ENCODE measurements at places on chromosomes 5 and 9.

GRCh38 chr9:102985162-102985895, 9.8 kb upstream of the CYLC2 start:
- DNase-seq = no peak

- DNase-seq = no peak
These were observed 171.2 kb downstream of the TSSK1B start for GRCh38 chr5:113263545-113263944.

DNA sequence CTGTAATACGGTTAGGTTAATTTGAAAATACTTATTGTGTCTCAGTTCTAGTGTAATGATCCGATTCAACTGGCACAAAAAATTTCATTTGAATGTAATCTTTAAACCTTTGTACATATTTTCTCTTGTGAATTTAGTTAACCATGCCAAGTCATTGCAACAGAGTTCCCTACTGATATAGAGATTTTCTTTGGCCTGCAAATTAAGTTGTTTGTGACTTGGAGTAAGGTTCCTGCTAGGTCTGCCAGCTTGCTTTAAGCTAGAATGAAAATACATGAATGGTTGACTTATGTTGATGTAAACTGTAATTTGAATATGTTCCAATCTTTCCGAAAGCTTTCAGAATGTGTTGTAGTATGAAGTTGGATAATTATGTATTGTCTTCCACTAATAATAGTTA, 1004.1 kb upstream of the EDIL3 start:
- DNase-seq = no peak

- DNase-seq = no peak
These were observed 1310.8 kb upstream of the WWC1 start for GRCh38 chr5:166980666-166981065.

DNA sequence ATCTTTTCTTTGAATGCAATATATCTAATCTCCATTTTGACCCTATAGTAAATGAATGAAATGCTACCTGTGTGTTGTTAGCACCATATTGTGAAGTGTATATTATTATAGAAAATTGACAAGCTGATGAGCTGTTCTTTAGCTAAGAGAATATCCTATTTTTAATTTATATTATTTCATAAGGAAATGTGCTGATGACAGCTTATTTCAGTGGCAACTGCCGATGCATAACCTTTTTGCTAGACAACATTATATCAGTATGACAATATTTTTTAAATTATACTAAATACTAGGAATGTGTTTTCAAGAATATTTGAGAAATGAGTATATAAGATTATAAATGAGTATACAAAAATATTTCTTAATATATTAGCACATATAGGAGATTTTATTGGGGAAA, 573.1 kb downstream of the ZNF608 start:
- no peak for DNase-seq

DNA sequence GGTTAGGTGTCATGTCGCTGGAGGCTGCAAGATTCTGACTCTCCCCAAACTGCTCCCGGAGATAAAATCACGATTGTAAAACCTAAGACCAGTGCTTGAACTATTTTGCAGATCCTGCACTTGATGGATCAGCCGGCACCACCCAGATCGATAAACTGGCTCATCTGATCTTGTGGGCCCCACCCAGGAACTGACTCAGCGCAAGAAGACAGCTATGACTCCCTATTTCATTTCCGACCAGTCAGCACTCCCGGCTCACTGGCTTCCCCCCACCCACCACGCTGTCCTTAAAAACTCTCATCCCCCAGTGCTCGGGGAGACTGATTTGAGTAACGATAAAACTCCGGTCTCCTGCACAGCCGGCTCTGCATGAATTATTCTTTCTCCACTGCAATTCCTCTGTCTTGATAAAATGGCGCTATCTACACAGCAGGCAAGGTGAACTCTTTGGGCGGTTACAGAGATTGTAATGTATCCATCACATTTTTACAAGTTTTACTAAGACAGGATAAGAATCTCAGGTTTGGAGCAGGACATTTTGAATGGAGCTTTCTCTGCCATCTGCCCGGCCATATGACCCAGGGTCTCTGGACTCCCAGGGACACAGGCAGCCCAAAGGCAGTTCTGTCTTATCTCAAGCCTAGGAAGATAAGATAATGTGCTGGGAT, 10.6 kb upstream of the PPP1R26 start:
- no peak for DNase-seq

DNA sequence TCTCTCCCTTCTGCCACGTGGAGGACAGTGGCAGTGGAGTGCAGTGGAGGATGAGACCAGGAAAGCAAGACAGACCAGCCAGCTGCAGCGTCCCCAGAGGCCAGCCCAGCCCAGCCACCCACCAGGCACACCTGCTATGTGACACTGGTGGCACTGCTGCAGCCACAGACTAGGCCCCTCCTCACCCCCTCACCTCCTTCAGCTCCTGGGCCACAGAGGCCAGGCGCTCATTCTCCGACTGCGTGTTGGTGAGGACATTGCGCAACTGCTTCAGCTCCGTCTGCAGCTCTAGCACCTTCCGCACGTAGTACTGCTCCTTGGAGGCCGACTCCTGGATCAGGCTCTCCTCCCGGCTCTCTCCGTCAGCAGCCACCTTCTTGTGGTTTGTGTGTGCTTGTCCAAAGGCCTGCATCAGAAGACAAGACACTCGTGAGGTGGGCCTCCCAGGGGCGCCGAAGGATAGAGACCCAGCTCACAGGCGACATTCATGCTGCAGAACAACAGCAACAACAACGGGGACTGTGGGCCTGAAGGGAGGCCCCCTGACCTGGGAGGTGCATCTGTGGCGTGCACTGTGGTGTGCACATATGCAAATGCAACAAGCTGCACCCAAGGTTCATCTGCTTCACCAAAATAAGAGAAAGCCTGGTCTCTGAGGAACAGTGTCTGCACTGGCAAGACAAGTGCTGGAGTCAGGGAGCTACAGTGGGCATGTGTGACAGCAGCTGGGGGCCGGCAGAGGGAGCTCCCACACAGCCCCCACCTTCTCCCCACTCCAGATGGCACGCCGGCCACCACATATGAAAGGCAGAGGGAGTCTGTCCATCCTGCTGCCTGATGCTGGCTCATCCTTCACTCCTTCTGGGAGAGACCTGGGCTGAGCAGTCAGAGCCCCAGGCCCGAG, 35.5 kb downstream of the BICD2 start:
- DNase-seq = no peak

DNA sequence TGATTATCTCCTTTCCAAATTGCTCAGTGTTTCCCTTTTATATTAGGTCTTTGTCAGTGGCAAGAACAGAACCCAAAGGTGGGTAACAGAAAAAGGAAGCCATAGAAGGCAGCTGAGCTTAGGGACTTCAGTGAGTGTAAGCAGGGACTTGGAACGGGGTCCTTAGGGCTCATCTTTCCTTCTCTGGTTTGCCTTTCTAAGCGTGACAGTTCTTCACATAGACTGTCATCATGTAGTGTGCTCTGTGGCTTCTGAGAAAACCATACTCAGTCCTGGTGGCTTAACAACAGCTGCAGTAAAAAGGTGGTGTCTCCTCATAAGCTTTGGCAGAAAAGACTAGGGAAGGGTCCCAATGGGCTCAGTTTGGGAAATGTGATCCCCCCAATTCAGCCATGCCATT, 108.8 kb downstream of the SLC12A2 start:
- DNase-seq = no peak

DNA sequence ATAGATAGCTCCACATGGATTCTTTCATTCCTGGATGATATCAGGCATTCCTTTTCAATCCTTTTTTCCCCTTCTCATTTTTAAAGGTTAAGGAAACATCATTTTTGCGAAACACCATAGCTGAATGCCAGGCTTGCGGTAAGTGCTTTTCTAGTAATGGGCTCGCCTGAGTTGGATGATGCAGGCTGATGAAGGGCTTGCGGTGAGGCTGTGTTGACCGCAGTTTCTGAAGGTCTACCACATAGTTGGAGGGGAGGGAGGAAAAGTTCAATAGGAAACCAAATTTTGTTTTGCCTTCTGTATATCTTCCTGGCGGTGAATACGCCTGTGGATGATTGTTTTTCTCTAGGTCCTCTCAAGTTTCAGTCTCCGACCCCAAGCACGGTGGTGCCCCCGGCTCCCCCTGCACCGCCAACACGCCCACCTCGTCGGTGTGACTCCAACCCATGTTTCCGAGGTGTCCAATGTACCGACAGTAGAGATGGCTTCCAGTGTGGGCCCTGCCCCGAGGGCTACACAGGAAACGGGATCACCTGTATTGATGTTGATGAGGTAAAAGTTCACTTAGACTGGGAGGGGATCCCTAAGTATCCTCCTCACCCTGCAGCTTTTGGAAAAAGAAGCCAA, 24.3 kb downstream of the THBS4 start:
- DNase-seq = no peak

DNA sequence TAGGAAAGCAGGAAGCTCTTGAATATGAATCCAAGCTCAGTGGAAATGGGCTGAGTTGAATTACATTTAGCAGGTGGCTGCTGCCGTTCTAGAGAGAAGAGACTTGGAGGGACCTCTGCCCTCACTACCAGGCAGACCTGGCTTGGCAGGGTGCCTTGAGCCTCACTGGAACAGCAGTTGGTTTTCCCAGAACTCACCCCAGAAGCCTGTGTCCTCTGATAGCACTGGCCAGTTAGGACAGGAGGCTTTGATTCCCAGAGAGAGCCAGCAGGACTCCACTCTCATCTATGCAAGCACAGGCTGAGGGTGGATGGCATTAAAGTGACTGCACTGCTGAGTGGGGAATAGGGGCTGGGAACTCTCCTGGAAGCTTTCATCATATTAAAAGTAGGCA, 54.8 kb downstream of the PWWP2A start:
- DNase-seq = no peak

DNA sequence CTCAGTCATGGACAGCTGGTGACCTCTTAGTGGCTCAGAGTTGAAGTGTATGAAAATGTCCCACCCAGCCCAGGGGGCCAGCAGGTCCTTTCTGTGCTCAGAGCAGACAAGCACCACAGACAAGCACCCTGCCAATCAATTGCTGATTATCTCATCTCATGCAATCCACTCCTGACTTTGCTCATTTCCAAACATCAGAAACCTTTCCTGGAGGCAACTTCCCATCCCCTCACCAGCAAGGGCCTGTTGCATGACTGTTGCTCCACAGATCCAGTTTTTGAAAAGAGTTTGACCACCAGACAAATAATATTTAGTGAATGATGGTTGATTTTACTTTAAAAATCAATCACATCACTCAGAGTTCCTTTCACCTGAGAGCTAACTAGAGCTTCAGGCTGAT, 397.3 kb upstream of the KLF4 start:
- no peak for DNase-seq

- no peak for DNase-seq
These were observed 133.0 kb downstream of the WNK2 start for GRCh38 chr9:93316726-93317494.

GRCh38 chr5:168992687-168993086, 308.3 kb downstream of the SLIT3 start:
- DNase-seq = no peak

DNA sequence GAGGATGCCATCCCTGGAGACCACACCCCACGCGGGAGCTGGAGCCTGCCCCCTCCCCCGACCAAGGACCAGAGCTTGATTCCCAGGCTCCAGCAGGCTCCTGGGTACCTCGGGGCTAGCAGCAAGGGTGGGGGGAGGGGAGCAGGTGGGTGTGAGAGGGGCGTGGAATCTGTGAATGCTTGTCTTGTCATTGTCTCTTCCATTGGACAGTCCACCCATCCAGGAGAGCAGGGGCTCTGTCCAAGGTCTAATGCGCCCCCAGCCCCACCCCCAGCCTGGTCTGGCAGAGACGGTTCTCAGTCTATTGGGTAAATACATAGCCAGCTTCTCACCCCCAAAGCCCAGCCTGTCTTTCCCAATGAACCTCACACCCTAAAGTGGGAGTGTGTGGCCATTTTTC, 22.8 kb downstream of the URM1 start:
- no peak for DNase-seq

DNA sequence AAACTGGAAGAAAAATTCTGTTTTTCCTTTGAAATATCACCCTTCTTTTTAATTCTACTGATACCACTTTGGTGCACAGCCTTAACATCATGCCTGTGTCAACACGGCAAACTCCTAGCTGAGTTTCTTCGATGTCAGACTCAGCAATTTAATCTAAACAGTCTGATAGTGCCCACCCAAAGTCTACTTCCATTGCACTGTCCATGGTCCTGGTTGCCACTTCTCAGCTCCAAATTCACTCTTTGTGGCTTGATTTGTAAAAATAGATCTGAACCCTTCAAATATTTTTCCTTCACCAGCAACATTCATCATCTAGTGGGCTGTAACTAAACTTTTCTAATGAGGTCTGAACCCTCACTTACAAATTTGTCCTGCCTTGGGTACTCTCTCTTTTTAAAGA, 107.8 kb downstream of the NUDT12 start:
- DNase-seq = no peak

- no peak for DNase-seq
These were observed 42.5 kb downstream of the SFXN1 start for GRCh38 chr5:175520873-175521272.

DNA sequence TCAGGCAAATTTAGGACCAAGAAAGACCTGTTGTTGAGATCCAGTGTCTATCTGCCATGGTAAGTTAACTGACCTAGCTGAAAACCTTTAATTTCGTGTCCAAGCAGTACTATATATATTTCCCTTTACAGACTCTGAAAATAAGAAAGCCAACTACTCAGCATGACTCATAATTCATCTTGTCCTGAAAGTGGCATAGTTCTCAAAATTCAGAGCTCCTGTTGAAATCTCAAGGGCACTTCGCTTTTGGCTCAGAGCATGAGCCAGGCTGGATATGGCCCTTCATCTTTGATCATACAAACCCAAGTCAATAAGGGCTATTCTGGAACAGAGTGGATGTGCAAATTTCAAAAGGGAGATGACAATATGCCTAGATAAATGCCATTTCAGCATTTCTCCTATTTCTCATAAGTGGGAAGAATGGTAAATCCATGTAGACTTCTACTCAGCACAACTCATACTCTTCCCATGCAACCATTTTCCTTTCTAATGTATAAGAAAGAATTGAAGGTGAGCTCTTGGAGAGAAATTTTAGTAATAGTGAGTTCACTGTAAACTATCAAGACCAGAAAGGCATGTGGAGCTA, 567.9 kb upstream of the DAB2 start:
- DNase-seq = no peak

GRCh38 chr9:127336506-127337352, 60.2 kb upstream of the SLC2A8 start:
- DNase-seq = peak; percentile 33

DNA sequence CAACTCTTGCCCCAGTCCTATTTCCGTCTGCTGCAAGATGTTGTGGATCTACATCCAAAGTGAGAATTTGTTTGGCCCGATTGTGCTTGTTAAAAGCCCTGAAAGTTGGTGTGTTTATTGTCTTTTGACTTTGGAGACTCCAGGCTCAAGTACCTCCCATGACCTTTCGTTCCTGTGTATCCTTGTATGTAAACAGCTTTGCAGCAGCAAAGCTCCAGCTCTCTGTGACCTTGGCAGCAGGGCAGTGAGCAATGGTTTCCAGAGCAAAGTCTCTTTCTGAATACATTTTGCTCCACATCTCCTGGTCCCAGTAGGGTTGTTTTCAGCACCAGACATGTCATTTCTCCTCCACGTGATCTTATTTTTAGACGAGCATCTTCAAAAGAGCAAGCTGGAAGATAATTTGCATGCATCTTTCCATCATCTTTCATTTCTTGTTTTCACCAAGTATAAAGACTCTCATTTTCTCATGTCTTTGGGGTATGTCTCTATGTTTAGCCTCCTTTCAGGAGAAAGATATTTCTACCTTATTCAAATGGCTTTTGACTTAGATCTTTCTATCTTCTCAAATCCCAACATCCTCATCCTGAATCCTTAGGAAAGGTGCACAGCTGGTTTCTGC, 68.1 kb upstream of the ERCC6L2 start:
- DNase-seq = no peak

- DNase-seq = no peak
These were observed 321.7 kb downstream of the SH3GL2 start for GRCh38 chr9:17900606-17901005.
